ENCODE measurements at places on chromosomes 6 and 20. TPM values are rescaled to one million over a fixed set of nuclear protein-coding genes. Genes with fewer than 3 reads are reported as not detected.

DNA sequence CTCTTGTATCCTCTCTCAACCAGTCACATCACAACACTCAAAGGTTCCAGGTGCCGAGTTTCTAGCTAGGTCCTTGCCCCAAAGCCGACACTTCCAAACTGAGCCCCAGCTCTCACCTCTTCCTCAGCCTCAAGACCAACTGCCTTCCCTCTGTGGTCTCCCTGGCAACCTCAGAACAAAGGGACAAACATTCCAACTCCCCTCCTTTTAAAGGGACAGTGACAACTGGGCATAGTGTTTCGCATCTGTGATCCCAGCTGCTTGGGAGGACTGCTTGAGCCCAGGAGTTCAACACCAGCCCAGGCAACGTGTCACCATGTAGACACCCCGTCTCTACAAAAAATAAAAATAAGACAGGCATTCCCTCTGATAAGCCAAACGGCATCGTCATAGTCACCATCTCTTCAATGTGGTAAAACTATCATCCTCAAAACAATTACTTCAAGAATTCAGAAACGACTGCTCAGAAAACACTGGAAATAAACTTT lies 11.3 kb downstream of the DIDO1 start:
- DNase-seq = peak; percentile 80
- no peak overlapping the region for H3K27ac ChIP-seq
- H3K4me3 ChIP-seq = no peak overlapping the region
- H3K4me1 ChIP-seq = peaks cover 16% of the 10 kb centered on the region
- H3K27me3 ChIP-seq = no peaks in the 10 kb centered on the region

ERVFRD-1 gene
- not detected for total RNA-seq

GRCh38 chr6:83824388-83824801 lies 28.8 kb upstream of the RIPPLY2 start:
- H3K4me3 ChIP-seq = no peak overlapping the region
- H3K4me1 ChIP-seq = no peaks in the 10 kb centered on the region
- no peaks in the 10 kb centered on the region for H3K27me3 ChIP-seq
- H3K27ac ChIP-seq = no peak overlapping the region

DNA sequence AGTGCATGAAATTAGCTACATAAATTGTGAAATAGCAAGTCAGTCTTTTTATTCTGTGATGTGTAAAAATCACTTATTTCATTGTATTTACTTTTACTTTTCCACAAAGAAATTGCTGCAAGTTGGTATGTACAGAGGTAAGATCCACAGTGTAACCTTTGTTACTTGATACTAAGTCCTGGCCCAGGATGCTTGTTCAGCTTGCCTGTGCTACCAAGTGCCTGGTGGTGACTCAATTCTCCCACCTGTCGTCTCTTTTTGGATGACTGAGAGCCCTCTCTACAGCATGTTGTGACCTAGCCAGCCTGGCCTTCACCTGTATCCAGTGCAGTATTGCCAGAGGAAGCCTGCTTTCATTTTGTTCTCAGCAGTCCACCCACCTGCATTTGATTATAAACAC lies 54.9 kb downstream of the ANKRD6 start:
- no peak overlapping the region for H3K4me3 ChIP-seq
- no peak overlapping the region for H3K27ac ChIP-seq
- H3K27me3 ChIP-seq = no peaks in the 10 kb centered on the region
- H3K36me3 ChIP-seq = no peaks in the 10 kb centered on the region

DNA sequence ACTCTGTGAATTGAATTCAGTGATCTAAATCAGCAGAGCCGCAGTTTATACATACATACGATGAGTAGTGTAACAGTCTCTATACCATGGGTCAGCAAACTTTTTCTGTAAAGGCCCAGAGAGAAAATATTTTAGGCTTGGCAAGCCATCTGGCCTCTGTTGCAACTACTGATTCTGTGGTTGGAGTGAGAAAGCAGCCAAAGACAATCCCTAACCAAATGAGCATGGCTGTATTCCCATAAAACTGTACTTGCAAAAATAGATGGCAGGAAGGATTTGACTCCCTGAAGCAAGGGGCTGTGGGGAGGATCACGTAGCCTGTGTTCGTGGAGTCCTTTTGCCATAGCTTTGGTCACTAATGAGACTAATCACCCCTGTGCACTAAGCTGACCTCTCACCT lies 17.9 kb upstream of the MOCS1 start:
- no peak overlapping the region for H3K4me3 ChIP-seq
- H3K27me3 ChIP-seq = no peaks in the 10 kb centered on the region
- no peak for DNase-seq
- H3K4me1 ChIP-seq = no peaks in the 10 kb centered on the region
- H3K27ac ChIP-seq = no peak overlapping the region

HDGFL1 gene
- not detected for total RNA-seq

Measured in SJCRH30 (cell line).